Fibroblast of the conjunctiva (primary cell): ENCODE measurements at places on chromosomes 13 and 19.

DNA sequence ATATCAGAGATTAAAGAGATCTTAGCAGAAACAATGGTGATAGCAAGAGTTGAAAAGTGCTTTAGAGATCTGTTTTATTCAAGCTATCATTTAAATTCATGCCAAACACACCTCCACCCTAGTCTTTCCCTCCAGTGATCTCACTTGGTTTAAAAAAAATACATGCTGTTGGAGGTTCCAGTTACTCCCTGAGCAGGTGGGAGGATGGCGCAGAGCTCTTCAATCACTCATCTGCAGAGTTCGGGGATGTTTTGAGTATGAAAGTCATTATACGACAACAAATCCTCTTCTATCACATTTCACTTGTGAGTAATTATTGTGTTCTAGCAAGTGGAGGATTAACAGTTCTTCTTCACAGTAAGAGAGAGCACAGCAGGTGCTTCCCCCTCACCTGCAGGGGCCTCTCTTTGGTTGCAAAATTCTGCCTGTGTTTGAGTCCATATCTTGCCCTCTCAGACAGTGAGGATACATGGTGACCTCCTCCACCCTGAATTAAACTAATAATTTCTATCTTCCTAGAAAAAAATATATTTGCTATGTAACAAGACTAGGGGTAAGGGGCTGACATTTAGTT, 376.7 kb downstream of the LIG4 start:
- no peak for DNase-seq

DNA sequence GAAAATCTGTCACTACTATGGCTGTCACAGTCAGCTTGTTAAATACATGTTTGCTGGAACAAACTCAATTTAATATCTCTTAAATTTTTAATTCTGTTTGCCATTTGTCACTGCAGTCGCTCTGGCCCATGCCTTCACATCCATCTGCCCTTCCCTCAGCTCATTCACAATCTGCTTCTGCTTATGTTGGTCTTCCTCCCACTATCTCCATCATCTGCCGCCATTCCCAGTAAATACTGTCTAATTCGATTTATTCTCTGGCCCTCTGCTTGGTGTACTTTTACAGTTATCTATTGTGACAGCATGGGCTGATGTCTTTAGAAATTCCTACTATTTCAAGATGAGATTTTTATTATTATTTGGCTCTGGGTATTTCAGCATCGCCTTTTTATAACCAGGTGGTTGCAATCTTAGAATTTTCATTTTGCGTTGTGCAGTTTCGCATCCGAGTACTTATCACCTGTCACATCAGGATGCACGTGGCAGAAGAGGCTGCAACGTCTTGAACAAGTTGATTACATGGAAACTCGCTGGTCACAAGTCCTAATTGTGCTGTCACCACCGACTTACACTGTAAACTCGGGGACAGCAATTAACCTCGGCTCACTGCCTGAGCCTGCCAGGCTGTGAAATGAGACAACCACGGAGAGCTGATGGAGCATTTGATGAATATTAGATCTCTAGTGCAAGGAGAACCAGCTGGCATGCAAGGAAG, 158.4 kb downstream of the MYO16 start:
- no peak for DNase-seq

DNA sequence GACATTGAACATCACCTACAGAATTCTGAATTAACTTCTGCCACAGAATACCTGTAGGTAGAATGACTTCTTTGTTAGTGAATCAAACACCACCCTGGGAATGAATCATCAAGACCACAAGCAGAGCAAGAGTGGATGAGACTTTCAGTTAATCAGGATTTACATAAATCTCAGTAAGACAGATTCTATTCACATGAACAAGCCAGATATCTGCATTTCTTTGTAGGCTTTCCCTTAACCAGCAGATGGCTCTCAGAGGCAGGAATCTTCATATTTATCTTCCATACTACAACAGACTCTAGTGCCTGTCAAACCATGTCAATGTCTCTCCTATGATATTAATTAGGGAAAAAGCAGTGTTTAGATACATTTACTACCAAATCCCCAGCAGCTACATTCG, 412.1 kb downstream of the KLF12 start:
- DNase-seq: peak; percentile 18

- DNase-seq: no peak
These were observed 65.9 kb upstream of the ZNF599 start for GRCh38 chr19:34838753-34839431.

GRCh38 chr19:2252055-2252796, 3.1 kb downstream of the AMH start:
- no peak for DNase-seq

DNA sequence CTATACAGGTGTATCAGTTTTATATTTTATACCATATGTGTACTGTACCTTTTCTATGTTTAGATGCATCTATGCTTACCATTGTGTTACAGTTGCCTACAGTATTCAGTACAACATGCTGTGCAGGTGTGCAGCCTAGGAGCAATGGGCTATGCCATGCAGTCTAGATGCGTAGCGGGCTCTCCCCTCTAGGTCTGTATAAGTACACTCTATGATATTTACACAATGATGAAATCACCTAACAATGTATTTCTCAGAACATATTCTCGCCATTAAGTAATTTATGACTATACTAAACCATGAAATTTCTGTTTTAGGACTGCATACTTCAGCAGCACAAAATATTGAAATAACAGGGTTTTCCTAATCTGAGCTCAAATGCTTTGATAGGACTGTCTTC, 179.6 kb downstream of the RFC3 start:
- no peak for DNase-seq

DNA sequence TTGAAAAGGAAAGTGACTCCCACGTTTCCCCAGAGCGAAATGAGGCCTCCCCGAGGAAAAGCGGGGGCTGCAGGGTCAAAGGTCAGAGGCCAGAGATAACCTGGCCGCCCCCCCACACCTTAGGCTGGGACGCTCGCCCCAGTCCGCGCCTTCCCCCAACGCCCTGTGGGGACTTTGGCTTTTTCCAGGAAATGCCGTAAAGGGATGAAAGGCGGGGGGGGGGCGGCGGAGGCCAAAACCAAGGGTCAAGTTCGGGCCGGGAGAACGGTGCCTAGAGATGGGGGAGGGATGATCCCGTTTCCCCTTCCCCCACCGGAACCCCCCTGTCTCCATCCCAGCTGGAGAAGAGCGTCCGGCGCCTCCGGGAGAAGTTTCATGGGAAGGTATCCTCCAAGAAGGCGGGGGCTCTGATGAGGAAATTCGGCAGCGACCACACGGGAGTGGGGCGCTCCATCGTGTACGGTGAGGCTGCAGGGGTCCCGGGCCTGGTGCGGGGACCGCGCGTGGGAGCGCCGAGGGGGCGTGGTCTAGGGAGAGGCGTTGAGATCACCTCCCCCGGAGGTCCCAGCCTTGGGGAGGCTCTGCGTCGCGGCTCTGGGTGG, 575 bp downstream of the SHFL start:
- no peak for DNase-seq

- DNase-seq: no peak
These were observed 53.1 kb downstream of the MICU2 start for GRCh38 chr13:21550918-21551317.

DNA sequence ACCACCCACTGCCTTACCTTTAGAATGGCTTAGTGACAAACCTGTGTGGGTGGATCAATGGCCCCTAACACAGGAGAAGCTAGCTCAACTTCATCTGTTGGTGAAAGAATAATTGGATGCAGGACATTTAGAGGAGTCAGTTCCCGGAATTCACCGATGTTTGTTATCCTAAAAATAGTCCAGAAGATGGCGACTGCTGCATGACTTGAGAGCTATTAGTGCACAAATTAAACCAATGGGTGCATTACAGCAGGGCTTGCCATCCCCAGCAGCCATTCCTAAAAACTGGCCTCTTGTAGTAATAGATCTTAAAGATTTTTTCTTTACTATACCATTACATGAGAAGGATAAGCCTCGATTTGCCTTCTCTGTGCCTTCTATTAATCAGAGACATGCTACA, 46.8 kb upstream of the ZNF726 start:
- no peak for DNase-seq

DNA sequence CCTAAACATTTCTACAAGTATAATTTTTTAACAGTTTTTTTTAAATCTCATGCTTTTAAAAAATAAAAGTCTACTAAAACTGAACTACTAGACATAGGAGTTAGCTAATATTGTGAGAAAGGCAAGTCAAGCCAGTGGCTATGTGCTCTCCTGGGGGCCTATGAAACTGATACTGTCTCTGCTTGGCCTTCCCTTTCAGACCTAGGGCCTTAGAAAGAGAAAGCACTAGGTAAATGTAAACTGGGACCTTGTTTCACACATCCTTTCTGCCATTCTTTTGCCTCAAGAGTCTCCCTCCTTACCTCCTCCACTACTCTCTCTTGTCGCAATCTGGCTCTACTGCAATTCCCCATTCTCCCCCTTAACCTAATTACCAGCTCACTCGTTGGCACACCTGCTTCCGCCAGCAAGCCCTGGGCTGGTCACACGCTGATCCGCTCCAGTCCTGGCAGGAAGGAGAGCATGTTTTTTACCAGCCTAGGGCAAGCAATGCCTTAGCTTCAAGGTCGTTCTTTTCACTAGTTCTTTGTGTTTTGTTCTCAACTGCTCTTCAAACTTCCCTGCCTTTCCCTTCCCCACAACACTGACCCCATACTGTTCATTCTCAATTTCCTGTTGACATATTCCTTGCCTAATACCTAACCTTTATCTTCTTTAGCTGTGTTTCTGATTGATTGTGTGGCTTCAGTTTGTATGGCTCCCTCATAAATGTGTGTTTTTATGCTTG, 23.1 kb downstream of the TBC1D4 start:
- DNase-seq: no peak

GRCh38 chr13:25249001-25249543, 38.2 kb downstream of the MTMR6 start:
- peak; percentile 40 for DNase-seq
